H9 (cell line): ENCODE measurements at places on chromosomes 5 and 9. TPM values are rescaled to one million over a fixed set of nuclear protein-coding genes. Genes with fewer than 3 reads are reported as not detected.

DNA sequence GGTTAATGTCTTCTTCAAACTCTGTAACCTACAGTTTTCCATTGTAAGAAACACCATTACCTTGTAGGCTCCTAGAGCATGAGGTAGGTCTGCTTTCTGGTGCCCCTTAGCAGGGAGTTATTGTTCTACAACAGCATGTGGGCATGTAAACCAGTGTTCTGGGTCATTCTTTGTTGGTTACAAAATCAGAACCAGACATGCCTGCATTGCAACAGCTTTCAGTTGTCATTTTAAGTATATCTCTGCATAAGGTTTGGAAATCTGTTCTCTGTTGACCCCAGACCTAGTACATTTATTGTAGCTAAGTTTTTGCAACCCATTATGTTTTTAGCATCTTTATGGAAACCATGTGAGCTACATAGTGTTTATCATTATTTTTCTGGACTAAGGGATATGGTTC lies 10.9 kb downstream of the RGMB start:
- no peak for DNase-seq
- H3K27me3 ChIP-seq, result no peaks in the 10 kb centered on the region
- no peak overlapping the region for H3K27ac ChIP-seq
- H3K4me1 ChIP-seq, result no peaks in the 10 kb centered on the region

The ZFP62 gene
- 16.2 and 19.6 TPM in 2 replicates for total RNA-seq

DNA sequence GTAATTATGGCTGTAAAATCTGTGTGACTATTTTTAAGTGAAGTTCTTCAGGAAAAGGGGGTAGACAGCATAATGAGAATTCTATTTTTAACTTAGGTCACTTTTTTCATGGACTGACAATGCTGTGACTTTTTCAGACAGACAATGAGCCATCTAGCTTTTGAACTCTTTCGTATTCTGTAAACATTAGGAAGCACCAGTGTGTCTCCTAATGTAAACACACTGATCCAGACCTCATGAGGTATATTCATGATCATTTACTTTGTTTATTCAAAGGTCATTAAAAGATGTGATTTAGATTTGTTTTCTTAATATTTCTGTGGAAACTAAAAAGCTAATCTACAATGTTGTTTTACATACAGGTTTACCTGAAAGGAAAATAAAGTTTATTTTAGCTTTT lies 352.6 kb downstream of the ADGRV1 start:
- no peaks in the 10 kb centered on the region; the same call in 1 of the 2 replicates for H3K4me1 ChIP-seq
- peaks cover 5% of the 10 kb centered on the region for H3K36me3 ChIP-seq
- no peak for DNase-seq
- H3K27ac ChIP-seq, result no peak overlapping the region
- no peaks in the 10 kb centered on the region for H3K27me3 ChIP-seq

The STKLD1 gene
- total RNA-seq, result 0.57 TPM in 1 of 2 replicates, not detected in the other

GRCh38 chr5:82522897-82523296 lies 244.7 kb upstream of the RPS23 start:
- H3K27me3 ChIP-seq, result no peaks in the 10 kb centered on the region
- H3K27ac ChIP-seq, result no peak overlapping the region
- no peak overlapping the region for H3K4me3 ChIP-seq

The ZNF608 gene
- 63.7 and 67.0 TPM in 2 replicates for total RNA-seq

GRCh38 chr5:95668216-95668615 lies 14.6 kb downstream of the SPATA9 start:
- DNase-seq, result no peak
- no peaks in the 10 kb centered on the region for H3K27me3 ChIP-seq
- H3K4me3 ChIP-seq, result no peak overlapping the region
- no peak overlapping the region for H3K27ac ChIP-seq

DNA sequence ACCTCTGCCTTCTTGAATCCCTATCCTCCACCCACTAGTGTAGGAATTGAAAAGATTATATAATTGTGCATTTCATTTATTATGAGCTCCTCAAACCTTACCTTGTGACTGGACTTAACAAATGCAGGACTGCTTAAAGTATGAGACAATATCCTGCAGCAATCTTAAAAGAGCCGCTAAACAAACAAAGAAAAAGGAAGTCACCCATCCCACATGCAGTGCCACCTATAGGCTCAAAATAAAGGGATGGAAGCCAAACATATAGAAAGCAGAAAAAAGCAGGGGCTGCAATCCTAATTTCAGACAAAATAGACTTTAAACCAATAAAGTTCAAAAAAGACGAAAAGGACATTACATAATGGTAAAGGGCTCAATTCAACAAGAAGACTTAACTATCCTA lies 8.7 kb downstream of the PCAT7 start:
- peaks cover 37% of the 10 kb centered on the region for H3K36me3 ChIP-seq
- no peaks in the 10 kb centered on the region for H3K27me3 ChIP-seq
- no peak overlapping the region for H3K4me3 ChIP-seq
- H3K27ac ChIP-seq, result no peak overlapping the region

DNA sequence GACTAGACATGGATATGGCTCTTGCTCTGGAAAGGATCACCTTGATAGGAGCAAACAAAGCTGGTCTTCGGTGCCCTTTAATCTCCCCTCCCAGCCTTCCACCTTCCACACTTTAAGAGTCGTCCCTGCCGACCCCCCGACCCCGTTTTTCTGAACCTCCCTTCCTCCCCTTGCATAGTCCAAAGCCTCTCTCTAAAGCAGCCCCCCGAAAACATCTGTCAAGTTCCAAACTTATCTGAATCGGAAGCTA lies 423 bp upstream of the NUP214 start:
- peak overlapping the region; percentile 99 for H3K4me3 ChIP-seq
- no peaks in the 10 kb centered on the region for H3K4me1 ChIP-seq
- DNase-seq, result no peak
- peaks cover 29% of the 10 kb centered on the region for H3K36me3 ChIP-seq
- no peaks in the 10 kb centered on the region for H3K27me3 ChIP-seq
- H3K27ac ChIP-seq, result peak overlapping the region; percentile 3

DNA sequence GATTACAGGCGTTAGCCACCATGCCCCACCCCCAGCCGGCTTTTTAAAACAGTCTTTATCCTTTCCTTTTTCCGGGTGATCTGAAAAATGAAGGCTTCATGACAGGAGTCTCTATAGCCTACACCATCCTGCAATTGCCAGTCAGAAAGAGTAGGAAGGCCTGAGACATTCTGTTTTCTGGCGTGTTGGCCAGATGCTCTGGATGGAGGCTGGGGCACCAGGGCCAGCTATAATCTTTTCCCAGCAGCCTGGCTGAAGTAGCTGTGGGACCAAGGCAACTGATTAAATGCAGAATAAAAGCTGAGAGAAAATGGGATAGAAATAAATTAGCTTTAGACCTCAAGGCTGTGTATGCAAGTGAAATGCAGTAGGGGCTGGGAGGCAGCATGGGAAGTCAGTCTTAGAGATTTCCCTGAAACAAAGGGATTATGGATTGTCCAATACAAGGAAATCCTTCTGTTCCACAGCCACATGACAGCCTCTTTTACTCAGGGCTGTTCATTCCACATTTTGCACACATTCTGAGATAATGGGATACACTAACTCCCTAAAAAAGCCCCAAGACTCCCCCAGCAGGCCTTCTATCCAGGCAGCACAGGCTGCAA lies 116.0 kb upstream of the LRRTM2 start:
- no peaks in the 10 kb centered on the region for H3K27me3 ChIP-seq
- no peaks in the 10 kb centered on the region for H3K36me3 ChIP-seq

The EDIL3 gene
- total RNA-seq, result 61.0 and 61.9 TPM in 2 replicates

- no peak for DNase-seq
- H3K27me3 ChIP-seq, result no peaks in the 10 kb centered on the region
- H3K36me3 ChIP-seq, result no peaks in the 10 kb centered on the region
- no peak overlapping the region for H3K4me3 ChIP-seq
- H3K4me1 ChIP-seq, result no peaks in the 10 kb centered on the region
- no peak overlapping the region for H3K27ac ChIP-seq
Observed at GRCh38 chr5:121841892-121842291, 9.8 kb upstream of the FTMT start.

DNA sequence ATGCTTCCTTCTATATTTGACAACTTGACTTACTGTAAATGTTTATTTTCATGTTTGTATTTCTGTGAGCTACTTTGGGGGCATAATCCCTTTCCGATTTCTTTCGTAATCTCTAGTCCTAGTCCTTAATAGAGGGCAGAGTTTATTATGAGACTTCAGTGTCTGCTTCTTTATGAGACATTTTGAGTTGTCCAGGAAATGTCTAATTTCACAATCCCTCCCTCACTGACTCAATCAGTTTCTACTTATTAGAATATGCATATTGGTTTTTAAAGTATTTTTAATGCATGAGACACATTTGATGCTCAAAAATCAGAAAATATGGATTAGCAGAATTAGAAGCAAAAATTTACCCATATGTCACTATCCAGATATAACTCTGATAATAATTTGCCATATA lies 160.9 kb downstream of the FOCAD start:
- no peak overlapping the region for H3K27ac ChIP-seq
- H3K27me3 ChIP-seq, result no peaks in the 10 kb centered on the region
- H3K4me1 ChIP-seq, result no peaks in the 10 kb centered on the region
- H3K36me3 ChIP-seq, result peaks cover under 1% of the 10 kb centered on the region; the same call in 1 of the 2 replicates
- H3K4me3 ChIP-seq, result no peak overlapping the region
